ENCODE measurements at places on chromosomes 2 and 18.

GRCh38 chr2:135099802-135100483, 47.9 kb downstream of the RAB3GAP1 start:
- no peak for DNase-seq

- DNase-seq, result no peak
Measured at GRCh38 chr2:230942371-230942770, 17.3 kb upstream of the GPR55 start.

DNA sequence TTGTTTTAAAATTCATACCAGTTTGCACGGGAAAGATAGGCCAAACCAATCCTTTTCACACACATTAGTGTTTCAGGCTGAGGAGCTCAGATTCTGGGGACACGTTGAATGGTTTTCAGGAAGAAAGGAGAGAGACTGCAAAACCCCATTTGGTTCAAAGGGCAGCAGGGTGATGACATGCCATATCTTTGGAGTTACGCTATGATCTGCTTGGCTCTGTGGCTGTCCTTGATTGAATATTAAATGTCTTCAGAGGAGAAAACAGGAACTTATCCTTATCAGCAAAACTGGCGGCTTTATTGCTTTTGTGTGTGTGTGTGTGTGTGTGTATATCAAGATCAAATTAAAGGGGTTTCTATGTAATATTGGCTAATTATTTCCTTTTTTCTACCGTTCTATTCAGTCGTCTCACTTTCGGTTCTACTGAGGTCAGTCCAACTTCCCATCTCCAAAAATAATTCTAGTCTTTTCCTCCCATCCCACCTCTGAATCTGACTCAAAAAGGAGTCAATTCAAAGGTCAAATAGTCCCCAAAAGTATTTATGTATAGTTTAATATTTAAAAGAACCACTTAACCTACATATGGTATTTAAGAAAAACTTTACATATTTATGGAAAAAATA, 292.9 kb upstream of the CCDC68 start:
- no peak for DNase-seq

GRCh38 chr2:202122980-202123720, 50.1 kb downstream of the KIAA2012 start:
- DNase-seq, result no peak

GRCh38 chr2:201263779-201264178, 3.4 kb downstream of the CASP8 start:
- no peak for DNase-seq

DNA sequence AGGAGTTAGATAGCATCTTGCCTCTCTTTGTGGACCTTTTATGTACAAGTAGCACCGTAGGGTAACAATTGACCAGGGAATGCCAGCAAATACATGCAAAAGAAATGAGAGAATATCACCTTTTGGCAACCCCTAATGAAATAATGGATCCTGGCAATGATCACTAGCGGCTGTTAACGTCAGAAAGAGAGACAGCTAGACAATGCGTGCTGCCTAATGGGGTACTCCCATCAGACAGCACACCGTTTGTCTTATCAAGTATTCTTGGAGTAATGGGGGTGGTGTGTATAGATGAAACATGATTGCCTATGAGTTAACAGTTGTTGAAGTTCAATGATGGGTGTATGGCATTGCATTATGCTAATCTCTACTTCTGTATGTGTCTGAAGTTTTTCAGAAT, 1.6 kb downstream of the ELAC1 start:
- no peak for DNase-seq

DNA sequence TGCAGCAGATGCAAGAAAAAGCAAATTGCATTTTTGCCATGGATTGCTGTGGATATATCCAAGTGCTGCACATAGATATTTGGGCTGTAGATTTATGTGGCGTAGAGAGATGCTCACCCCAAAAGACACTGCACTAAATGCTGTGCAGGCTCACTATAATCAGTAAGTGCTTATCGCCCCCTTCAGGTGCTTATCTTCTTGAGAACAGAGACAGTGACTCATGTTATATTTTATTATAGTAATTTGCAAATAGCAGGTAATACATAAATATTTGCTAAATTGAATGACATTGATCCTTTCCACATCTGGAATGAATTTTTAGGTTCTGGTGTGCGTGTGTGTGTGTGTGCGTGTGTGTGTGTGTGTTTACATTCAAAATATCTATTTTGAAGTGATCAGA, 36.8 kb upstream of the PLEKHM3 start:
- DNase-seq, result no peak

DNA sequence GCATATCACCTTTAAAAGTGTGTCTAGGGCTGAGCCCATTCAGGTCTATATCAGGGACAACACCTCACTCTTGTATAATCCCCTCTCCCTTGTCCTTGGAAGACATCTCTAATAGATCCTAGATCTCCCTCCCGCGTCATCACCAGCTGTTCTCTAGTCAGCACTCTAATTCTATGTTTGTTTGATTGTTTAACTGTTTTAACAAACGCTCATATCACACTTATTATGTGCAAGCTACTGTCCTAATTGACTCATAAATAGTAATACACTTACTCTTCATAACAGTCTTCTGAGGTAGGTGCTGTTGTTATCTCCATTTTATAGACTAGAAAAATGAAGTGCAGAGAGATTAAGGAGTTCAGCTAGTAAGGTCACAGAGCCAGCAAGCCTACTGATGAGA, 1.6 kb upstream of the ERMN start:
- no peak for DNase-seq

- no peak for DNase-seq
Measured at GRCh38 chr2:29106980-29107388, 8.2 kb upstream of the CLIP4 start.

DNA sequence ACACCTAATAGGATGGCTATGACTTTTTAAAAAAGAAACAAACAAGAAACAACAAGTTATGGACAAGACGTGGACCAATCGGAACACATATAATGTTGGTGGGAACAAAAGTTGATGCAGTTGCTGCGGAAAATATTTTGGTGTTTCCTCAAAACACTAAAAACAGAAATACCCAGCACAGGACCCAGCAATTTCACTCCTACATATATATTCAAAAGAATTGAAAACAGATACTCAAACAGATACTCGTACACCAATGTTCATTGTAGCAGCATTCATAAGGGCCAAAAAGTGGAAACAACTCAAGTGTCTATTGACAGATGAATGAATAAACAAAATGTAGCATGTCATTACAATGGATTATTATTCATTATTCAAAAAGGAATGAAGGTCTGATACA, 12.1 kb downstream of the CCDC141 start:
- no peak for DNase-seq

DNA sequence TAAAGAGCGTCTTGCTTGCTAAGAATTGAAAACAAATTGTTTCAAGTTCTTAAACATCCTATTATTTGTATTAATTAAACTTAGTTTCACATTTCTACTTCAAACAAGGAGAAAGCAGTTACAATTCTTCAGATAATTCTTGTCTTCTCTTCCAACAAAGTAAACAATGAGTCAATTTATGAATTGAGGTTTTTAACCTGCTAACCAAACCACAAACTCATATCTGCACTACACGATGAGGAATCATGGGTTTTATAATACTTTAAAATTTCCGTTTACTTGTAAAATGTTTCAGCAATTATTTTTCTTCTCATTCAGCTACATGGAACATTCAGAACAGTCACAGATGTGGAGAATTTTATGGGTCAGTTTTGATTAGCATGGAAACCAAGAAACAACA, 114.2 kb downstream of the SPIRE1 start:
- no peak for DNase-seq
